Effector memory CD4-positive, alpha-beta T cell (primary cell): ENCODE measurements at places on chromosomes 13 and 19.

DNA sequence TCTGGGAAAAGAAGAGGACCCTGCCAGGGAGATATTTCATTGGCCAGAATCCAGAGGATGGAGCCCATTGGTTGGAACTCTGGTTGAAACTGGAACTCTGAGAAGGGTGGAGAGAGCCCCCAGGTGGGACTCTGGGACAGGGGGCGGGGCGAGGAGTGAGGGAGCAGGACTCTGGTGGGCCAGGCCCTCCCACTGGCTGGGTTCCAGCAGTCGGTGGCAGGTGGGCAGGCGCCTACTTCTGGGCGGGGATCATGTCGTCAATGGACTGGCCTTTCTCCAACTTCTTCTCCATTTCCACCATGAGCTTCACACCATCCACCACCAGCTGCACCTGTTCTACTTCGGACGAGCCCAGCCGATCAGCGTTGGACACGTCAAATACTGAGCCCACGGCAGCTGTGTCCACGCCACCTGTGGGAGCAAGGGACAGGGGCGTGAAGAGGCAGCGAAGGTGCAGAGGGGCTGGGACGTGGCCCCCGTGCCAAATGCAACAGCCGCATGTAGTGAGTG, 16.1 kb downstream of the CKM start:
- DNase-seq: no peak

- DNase-seq: no peak
Measured at GRCh38 chr13:50428183-50428877, 413.1 kb downstream of the KCNRG start.

DNA sequence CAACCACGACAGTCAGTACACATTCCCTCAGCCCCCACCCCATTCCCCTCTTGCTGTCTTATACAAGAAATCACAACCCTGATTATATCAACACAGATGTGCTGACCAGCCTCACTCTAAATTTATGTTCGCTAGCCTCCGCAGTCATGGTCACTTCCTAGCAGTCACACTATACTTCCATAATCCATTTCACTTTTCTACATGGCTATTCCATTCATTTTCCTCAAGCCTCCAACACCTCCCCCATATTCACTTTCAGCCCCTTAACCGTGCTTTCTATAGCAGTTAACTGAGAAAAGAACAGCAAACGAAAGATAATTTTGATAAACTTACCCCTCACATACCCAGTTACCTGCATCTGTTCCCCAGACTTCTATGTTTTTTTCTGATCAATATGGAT, 8.4 kb downstream of the LSM14A start:
- DNase-seq: no peak

DNA sequence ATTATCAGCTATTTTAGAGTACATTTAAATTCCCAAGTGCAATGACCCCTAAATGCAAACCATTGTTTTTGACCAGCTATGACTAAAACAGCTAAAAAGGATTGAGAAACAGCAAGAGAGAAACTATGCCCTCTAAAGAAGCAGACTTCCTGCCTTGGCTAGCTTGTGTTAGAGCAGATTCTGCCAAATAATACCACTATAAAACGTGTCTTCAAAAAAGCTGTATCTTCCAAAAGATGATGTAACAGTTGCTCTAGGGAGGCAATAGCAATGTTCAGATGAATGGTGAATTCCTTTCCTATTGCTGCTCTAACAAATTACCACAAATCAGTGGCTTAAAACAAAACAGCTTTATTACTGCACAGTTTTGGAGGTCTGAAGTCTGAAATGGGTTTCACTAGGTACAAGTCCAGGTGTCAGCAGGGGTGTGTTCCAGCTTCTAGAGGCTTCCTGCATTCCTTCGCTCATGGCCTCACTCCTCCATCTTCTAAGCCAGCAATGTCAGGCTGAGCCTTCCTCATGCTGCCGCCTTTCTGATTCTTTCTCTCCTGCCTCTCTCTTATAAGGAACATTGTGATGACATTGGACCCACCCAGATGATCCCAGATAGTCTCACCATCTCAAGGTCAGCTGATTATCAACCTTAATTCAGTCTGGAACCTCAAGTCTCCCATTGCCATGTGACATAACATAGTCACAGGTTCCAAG, 84.5 kb downstream of the LRRC63 start:
- no peak for DNase-seq

DNA sequence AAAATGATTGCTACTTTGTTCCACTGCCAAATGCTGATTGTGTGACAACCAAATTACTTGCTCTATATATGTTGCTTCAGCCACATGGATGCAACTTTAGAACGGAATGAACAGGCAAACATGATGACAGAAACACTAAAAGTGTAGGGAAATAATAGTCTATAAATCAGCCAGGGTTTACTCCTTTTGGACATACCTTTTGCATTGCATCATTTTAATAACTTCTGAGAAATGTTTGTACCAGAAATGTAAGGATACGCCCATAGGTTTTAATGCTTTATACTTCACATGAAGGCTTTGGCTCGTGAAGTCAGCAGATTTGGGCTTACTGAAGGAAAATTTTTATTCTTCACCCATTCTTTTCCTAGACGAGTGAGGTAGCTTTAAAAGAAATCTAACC, 141.0 kb downstream of the POSTN start:
- no peak for DNase-seq

- no peak for DNase-seq
Measured at GRCh38 chr13:19737844-19738557, 44.7 kb downstream of the PSPC1 start.

DNA sequence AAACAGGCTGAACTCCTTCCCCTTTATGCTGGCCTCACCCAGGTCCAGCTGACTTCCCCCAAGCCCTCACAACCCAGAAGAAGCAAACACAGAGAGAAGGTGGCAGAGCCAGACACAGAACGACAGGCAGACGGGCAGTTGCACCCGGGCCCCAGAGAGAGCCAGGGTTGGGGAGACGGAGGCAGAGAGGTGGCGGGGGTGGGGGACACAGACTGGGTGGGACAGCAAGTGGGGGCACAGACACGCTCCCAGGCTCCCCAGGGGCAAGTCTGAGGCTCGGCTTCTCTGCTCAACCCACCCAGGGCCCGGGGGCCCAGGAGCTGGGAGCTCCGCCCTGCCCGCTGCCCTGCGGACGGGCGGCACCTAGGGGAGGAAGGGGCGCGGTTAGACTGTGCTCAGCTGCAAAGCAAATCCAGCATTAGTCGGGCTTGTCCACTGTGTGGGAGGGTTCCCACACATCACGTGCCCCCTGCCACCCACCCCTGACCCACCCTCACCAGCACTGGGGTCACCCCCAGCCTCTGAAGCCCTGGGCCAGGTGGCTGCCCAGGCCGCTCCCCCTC, 31.3 kb upstream of the ASF1B start:
- DNase-seq: no peak

GRCh38 chr13:29508130-29508875, 87.2 kb downstream of the SLC7A1 start:
- peak; percentile 59 for DNase-seq

DNA sequence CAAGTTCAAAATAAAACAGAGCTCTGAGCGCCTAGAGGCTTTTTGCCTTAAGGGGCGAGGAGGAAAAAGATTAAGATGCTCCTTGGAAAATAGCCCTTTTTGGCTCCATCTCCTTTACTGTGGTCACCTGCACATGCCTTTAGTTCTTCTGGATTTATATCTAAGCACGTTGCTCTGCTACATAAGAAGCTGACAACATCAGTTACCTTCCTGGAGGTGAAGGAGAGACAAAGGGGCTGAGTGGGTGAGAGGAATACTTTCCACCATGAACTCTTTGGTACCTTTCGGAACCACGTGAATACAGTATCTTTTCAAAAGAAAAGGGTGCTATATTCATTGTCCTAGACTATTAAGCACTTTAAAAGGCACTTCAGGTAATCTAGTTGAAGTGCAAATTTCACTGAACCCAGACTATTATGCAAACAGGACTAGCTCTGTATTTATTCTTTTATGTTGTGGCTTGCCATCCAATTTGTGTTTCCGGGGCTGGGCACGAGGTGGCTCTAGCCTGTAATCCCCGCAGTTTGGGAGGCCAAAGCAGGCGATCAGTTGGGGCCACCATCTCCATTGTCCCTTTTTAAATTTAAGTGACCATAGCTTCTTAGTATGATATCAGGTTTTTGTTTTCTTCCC, 201.5 kb downstream of the TM9SF2 start:
- no peak for DNase-seq

DNA sequence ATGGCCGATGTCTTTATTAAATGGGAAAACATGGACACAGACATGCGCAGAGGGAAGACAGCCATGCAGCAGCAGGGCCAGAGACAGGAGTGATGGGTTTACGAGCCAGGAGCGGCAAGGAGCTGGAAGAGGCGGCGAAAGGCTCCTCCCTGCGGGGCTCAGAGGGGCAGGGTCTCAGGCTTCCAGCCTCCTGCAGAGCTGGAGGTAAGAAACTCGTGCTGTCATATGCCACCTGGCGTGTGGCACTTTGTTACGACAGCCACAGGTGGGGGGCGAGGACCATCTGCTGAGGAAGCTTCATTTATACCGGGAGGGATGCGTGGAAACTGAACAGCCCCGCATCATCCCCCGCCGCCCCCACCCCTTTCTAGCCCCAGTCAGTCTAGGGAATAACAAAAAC, 52.0 kb upstream of the SPACA7 start:
- no peak for DNase-seq

- DNase-seq: no peak
Measured at GRCh38 chr19:19747357-19748220, 14.7 kb upstream of the ZNF14 start.

DNA sequence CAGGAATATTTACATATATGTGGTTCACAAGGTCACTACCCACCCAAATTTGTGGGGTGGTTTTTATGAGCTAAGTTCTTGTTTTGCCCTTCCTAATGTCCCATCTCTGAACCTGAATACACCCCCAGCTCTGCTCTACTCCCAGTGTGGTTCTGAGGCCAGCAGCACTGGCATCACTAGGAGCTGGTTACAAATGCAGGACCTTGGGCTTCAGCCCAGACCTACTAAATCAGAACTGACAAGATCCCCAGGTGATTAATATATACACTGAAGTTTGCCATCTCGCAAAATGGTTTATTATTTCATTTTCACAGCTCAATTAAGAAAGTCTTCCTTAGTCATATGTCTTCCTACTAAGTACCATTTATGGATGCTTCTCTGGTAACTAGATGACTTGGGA, 67.9 kb downstream of the FOXO1 start:
- no peak for DNase-seq

GRCh38 chr13:104008075-104008474, 941.9 kb upstream of the SLC10A2 start:
- DNase-seq: no peak

GRCh38 chr19:18496167-18496979, 25.5 kb downstream of the ELL start:
- peak; percentile 86 for DNase-seq

DNA sequence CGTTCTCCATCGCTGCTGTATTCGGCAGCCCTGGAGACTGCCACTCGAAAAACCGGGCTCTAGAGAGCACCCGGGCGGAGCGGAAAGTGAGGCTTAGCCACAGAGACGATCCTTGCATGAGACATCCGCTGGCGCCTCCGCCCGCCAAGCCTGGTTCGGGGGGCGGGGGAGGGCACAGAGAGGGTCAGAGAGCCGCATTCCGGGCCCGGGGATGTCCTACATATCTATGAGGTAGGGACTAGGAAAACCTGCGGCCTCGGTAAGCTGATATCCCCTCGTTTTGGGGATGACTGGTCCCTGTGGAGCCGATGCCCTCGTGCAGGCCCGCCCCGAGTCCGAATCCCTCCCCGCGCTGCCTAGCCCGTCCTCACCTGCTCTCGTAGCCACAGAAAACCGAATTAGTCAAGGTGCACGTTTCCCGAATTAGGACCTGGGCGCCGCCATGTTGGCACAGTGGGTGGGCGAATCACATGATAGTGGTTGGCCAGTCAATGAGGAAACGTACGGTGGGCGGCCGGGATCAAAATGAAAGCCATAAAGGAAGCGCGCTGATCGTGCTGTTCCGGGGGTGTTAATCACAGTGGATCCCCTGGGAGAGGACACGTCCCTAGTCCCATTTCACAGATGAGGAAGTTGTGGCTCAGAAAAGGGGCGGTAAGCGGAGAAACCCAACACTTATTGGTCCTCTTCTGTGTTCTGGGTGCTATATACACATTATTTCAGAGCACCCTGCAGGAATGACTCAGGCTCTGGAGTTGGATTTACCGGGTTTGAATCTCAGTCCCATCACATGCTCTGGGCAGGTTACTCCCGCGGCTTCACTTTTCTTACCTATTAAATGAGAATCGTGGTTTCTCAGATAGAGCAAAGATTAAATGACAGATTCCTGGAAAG, at the start of gene TRMT1:
Gene TRMT1 (minus strand): TSS at position 459 of the 894 bp plus-strand sequence. CDS start 341 bp downstream, at position 118.
- DNase-seq: peak; percentile 82

DNA sequence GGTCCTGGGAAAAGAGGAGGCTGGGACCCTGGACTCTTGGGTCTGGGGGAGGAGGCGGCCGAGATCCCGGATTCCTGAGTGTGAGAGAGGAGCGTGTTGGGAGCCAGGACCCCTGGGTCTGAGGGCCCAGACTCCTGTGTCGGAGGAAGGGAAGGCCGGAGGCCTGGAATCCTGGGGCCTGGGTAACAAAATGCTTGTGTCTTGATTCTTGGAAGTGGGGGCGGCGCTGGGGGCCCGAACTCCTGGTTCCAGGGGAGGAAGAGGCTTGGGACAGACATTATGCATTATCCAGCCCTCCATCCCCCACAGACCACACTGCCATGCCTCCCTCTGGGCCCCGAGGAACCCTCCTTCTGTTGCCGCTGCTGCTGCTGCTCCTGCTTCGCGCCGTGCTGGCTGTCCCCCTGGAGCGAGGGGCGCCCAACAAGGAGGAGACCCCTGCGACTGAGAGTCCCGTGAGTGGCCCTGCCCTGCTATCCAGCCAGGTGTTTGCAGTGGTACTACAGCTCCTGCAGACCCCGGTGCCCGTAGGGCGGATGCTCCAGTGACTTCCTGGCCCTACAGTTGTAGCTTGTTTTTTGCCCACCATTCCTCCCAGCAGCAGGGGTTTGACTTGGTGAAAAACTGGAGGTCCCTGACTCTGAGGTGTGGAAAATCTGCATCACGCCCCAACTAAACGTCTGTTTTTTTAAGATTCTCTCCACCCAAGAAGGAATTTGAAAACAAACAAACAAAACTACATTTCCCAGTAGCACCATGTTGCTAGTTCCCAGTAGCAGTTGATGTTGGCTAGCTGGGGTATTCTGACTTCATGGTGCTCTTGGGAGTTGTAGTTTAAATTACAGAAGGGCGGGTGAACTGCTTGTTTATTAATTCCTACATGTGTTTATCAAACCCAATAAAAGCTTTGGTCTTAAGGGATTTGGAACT, 630 bp downstream of the NUCB1 start:
- DNase-seq: no peak

DNA sequence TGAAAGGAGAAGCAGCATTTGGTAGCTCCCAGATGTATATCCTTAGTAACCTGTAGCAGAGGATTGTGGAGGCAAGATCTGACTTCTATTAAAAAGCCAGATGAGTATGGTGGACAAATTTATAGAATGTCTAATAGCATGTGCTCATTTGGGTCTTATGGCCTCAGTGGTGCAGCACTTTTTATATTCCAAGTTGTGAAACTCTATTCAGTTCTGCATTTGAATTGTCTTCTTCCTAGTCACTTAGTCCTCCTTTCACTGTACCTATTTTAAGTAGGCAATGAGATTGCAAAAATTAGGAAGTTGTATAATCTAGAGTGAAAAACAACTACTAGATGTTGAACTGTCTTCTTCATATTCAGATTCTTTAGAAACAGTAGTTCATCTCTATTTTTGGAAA, 412.5 kb upstream of the PCDH9 start:
- DNase-seq: no peak

- no peak for DNase-seq
Measured at GRCh38 chr13:49828453-49828852, 36.0 kb upstream of the KPNA3 start.

- DNase-seq: no peak
Measured at GRCh38 chr13:99193152-99193551, 7.5 kb upstream of the UBAC2 start.
